KG1 (cell line): ENCODE measurements at places on chromosomes 1 and 21.

- DNase-seq: no peak
Observed at GRCh38 chr1:10022656-10023055, 10.1 kb upstream of the UBE4B start.

GRCh38 chr1:46180082-46180616, 3.9 kb upstream of the P3R3URF start:
- no peak for DNase-seq

DNA sequence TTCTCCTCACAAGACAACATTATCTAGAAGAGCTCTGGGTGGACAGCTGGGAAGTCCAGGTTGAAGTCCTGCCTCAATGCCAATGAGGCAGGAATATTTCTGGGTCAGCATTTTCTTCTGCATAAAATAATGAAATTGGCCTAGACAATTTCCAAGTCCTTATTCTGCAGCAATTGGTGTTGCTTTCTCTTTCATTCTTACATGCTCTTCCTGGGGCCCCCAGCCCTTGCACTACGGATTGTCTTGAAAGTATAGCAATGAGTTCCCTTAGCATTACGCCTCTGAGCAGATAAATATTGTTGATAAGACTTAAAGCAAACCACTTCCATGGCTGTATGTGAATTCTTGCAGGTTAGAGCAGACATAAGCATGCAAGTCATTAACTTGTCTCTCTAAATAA, 188.5 kb downstream of the TGFBR3 start:
- DNase-seq: no peak

DNA sequence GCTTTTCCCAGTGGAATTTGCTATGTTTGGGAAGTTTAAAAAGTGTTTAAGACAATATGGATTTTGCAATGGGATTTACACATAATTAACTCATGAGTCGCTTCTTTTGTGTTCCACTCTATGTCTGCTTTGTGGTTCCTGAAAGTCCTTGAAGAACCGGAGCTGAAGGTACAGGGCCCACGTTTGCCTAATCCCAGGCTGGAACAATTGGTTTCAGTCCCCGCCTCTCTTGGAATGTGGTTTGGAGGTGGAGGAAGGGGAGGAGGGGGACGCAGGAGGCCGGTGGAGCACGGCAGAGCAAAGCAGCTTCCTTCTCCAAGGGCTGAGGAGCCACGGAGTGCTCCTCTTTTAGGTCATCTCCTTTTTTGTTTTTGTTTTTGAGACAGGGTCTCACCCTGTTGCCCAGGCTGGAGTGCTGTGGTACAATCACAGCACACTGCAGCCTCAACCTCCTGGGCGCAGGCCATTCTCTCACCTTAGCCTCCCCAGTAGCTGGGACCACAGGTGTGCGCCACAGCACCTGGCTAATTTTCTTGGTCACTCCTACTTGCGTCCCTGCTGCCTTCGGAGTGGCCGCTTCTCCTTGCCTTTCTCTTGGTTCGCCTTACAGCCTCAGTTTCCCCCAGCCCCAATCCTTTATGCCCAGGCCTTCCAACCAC, 129.5 kb upstream of the ERRFI1 start:
- DNase-seq: no peak

GRCh38 chr1:24435782-24436365, 20.3 kb downstream of the NIPAL3 start:
- no peak for DNase-seq

DNA sequence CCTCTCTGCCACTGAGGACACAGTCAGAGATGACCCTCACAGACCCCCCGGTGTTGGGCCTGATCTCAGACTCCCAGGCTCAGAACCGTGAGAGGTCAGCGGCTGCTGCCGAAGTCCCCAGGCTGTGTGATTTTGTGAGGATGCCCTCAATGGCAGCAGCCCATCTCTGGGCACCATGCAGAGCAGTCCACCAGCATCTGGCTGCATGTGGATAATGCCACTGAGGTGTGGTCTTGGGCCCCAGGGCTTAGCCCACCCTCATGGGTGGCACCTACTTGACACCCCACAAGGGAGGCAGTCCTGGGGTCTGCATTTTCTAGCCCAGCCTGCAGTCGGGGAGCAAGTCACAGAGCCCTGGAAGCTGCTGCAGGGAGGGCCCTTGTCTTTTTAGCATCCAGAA, 5.5 kb upstream of the ACTRT2 start:
- no peak for DNase-seq

- no peak for DNase-seq
Observed at GRCh38 chr1:61089338-61089737, 7.0 kb downstream of the NFIA start.

DNA sequence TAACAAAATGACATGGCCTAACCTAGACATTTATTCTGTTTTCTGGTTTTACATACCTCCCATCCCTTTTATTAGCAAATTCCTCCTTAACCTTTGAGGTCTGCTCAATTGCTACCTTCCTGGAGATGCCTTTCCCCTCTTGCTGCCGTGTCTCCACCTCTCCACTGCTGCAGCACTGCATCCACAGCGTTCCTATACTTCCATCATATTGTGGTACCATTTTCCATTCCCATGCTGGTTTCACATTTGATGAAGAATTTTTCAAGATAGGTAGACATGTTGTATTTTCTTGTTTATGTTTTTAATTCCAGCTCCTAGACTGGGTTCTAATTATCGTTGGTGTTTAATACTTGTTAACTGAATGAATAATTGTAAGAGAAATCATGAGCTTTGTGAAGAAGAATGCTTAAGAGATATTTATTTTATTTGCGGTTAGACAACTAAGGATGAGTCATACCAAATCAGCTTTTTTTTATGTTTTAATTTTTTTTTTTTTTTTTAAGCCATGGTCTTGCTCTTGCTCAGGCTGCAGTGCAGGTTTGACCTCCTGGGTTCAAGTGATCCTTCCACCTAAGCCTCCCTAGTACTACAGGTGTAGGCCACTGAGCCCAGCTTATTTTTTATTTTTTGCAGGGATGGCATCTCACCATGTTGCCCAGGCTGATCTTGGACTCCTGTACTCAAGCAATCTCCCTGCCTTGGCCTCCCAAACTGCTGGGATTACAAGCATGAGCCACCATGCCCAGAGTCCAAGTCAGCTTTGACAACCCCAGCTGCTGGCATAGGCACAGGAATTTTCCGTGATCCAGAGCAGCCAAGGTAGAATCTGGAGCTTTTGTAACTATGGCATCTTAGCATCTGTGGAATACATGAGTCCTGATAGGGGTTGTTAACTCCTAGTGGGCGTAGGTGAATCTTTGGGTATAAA, 44.0 kb downstream of the ATP6V1G3 start:
- DNase-seq: no peak

GRCh38 chr1:111754984-111755330, 744 bp upstream of the DDX20 start:
- DNase-seq: no peak

DNA sequence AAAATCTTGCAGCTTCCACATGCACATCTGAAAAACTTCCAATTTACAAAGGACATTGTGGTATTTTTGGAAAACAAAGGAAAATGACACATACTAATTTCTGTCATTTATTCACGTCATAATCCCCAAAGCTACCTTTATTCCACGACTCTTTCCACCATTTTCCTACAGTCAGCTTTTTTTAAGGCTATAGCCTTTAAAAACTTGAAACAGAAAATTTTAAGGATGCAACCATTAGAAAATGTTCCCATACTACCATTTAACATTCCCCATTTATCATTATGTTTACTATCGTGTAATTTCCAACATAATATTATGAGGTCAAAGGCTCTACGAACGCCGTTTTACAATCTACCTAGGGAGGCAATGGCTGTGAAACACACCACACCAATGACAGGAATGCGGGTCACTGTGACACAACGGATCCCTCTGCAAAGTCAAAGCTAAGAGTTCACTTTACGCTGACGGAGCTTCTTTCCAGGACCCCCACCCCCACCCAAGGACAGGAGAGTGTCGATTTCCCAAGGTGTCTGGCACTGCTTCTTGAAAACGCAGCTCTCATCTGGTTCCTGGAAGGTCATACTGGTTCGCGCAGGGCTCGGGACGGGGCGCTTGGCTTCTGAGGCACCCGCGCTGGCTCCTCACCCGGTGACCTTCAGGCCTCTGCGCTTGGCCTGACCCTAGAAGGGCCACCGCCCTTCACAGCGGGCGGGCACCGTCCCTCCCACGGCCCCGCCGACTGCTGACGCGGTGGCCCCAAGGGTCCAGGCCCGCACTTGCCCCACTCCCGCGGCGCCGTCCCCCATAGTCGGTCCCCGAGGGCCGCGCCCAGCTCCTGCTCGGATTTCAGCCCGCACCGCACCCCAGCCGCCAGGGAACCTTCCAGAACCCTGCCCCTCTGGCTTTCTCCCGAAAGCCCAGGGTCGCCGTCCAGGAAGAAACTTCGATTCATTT, 50.5 kb upstream of the ATF3 start:
- DNase-seq: no peak

GRCh38 chr1:108053270-108054013, 88.5 kb upstream of the VAV3 start:
- peak; percentile 11 for DNase-seq

- DNase-seq: no peak
Observed at GRCh38 chr1:207003210-207003609, 29.3 kb downstream of the C1orf116 start.

- DNase-seq: no peak
Observed at GRCh38 chr1:63152572-63152971, 169.8 kb upstream of the FOXD3 start.

- DNase-seq: no peak
Observed at GRCh38 chr1:240527086-240527485, 84.9 kb downstream of the GREM2 start.

GRCh38 chr1:119327450-119328155, 41.0 kb upstream of the HAO2 start:
- peak; percentile 3 for DNase-seq
